ENCODE measurements at places on chromosomes 4 and X.

GRCh38 chrX:123588723-123589122 is 144.1 kb downstream of the THOC2 start:
- no peak for DNase-seq

DNA sequence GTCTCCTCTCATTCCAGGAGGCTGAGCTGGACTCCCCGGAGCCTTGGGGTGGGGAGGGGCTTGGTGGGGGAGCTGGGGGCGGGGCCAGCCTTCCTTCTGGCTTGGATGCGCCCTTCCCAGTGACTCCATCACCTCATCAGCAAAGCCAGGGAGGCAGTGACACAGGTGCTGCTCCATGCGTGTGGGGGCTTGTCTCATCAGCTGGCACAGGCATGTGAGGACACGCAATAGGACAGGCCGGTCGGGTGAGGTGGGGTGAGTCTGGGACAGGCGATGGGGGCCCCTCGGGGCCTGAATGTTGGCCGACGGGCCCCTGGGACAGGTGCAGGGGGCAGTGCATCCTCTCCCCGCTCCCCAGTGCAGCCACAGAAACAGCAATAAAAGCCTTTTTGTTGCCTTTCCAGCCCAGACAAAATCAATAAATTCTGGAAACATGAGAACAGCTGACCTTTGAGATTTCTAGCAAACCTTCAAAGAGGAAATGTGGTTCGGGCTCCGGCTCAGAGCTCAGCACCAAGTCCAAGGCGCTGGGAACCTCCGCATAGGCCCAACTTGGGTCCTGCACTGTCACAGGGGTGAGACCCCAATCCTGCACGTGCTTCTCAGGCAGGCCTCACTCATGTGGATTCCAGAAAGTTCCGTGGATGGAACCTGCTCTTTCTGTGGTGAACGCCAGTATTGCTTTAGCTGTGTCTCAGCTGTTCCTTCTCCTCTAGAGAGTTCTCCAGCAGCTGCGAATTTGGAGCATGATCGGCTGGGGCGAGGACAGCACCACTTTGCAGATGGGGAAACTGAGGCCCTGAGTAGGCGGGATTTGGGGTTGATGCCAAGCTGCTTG is 18.5 kb downstream of the ADRA2C start:
- DNase-seq = no peak

GRCh38 chr4:152385551-152385950 is 150.3 kb downstream of the FBXW7 start:
- no peak for DNase-seq

DNA sequence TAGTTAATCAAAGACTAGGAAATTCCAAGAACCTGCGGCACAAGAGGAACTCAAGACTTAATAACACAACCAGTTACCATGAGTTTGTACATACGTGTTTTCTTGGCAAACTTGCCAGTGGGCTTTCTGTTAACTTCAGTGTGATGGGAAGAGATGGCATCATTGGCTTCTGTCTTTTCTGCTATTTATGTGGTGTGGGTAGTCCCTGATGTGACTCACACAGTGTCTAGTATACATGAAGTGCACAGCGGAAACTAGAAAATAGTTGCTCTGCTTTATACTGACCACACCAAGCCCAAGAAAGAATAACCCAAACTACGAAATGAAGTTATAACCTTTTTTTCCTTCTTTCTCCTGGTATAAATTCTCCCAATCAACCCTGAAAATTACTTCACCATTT is 24.5 kb downstream of the DAPP1 start:
- no peak for DNase-seq

- DNase-seq = no peak
These were observed 58.5 kb upstream of the AGTR2 start for GRCh38 chrX:116111934-116112595.

DNA sequence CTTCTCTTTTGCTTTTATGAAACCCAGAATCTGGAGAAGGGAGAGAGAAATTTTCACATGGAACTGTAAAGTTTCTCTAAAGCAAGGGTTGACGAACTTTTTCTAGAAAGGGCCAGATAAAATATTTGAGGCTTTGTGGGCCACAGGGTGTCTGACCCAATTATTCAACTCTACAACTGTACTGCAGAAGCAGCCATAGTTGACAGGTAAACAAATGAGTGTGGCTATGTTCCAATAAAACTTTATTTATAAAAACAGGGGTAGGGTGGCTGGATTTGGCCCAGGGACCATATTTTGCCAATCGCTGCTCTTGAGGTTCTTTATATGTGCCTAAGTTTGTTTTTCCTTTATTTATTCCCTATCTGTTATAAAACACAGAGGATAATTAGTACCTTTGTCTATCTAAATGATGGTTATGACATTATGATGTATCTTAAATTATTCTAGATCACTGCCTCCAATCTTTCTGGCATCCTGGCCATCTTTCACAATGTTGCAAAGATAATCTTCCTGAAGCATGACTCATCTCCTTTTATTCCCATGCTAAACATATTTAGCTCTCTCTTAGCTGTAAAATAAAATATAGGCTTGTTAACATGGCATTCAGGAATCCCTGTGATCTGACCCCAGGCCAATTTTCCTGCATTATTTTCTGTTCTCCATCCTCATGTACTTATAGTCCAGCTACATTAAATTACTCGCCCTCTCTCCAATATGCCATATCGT is 106.8 kb upstream of the CBLL2 start:
- DNase-seq = no peak

GRCh38 chr4:84689197-84689596 is 106.3 kb downstream of the CDS1 start:
- DNase-seq = no peak

- no peak for DNase-seq
These were observed 475.7 kb upstream of the SLIT2 start for GRCh38 chr4:19776021-19776459.
